ENCODE measurements at places on chromosomes 16 and 17. TPM values are rescaled to one million over a fixed set of nuclear protein-coding genes. Genes with fewer than 3 reads are reported as not detected.

DNA sequence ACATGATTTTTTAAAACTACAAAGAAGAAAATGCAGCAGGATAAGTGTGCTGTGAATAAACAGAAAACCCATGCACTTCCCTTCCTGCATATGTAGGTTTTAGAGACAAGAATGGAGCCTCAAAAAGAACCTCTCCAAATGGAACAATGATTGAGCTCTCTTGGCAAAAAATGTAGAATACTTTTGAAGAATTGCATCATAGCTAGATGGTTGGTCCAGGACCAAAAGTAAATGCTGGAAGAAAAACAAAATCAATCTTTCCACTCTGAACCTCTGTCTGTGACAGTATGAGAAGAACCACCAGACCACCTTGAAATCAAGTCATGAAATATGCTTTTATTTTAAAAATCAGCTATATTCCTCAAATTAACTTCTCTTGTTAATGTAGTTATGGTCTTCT, 17.5 kb downstream of the HELZ start:
- DNase-seq = no peak

- DNase-seq = no peak
Observed at GRCh38 chr17:48510761-48511604, 19.8 kb downstream of the HOXB1 start.

GRCh38 chr16:49312389-49312985, 30.8 kb upstream of the CBLN1 start:
- no peak for DNase-seq

GRCh38 chr16:27539636-27540035, 10.1 kb downstream of the GTF3C1 start:
- no peak for DNase-seq

- DNase-seq = no peak
Observed at GRCh38 chr17:19369107-19369778, 6.7 kb upstream of the B9D1 start.

DNA sequence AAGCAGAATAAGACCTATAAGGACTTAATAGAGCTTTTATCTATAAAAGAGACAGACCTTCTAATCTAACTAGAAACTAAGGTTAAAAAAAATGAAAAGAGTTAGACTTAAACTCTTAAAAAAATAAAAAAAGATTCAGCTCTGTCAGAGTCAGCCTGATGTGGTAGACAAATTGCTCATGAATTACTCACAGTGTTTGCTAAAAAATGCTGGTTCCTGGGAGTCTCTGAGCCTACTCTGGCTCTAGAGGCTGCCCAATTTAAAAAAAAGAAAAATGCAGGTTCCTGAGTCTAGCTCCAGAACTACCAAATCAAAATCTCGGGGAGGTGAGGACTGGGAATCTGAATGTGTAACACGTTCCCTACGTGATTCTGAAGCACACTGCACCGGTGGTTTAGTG, 18.1 kb downstream of the SOST start:
- no peak for DNase-seq

DNA sequence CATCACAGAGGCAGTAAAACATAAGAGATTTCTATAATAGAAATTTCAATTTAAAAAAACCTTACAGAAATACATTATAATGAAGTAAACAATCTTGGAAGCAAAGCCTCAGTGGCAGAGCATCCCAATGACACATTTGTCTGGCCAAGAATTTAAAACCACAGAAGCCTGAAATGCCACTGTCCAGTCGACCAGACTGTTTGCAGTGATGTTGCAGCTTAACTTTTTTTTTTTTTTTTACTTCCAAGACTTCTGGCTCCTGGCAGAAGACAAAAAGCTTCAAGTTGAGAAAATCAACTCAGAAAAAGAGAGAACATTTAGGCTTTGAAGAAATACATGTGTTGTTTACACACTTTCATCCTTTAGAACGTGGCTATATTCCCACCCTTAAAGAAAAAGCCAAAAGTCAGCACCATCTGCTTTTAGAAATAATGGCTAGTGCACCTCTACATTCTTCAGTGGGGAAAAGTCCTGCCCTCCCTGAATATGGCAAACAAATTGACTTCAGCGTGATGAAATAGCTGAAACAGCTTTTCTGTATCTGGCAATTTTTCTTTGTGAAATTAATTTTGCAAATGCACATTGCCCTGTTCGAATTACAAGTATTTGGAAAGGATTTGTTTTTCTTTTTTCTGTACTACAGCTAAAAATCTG, 205.5 kb upstream of the MON1B start:
- DNase-seq = no peak

The HBA2 gene
- 88.0 TPM for total RNA-seq
